ENCODE measurements at places on chromosomes 7 and 10.

DNA sequence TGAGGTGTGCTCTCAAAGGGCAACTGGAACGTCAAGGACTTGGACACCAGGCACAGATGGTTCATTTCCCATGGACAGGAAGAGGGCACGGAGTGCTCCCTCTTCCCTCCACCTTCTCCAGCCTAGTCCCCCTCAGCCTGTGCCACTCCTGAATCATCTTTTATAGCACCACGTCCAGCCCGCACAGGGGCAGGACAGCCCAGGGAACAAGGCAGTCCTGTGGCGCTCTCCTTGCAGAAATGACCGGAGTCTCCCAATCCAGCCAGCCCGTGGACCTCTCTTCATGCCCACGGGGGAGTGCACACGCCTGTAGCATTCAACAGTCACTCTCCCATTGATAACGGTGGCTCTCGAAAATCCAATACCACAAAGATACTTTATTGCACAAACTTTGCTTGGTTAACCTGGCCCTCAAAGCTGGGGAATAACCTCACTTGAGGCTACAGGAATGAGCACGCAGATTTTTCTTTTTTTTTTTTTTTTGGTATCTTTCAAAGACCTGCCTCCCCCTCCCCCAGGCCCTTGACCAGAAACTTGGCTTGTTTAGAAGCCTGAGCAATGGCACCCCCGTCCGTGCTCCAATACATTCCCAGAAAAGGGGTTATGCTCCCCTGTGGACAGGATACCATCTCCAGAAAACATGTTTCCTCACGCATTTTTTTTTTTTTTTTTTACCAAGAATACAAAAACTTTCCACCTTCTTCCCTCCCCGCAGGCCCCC, 733 bp downstream of the PRKCQ start:
- DNase-seq, result peak; percentile 47

- DNase-seq, result no peak
Observed at GRCh38 chr10:70905071-70906021, 17.0 kb upstream of the PCBD1 start.

- DNase-seq, result no peak
Observed at GRCh38 chr7:157444011-157444842, 107.4 kb downstream of the DNAJB6 start.

GRCh38 chr10:28479425-28479865, 53.5 kb upstream of the WAC start:
- DNase-seq, result no peak

DNA sequence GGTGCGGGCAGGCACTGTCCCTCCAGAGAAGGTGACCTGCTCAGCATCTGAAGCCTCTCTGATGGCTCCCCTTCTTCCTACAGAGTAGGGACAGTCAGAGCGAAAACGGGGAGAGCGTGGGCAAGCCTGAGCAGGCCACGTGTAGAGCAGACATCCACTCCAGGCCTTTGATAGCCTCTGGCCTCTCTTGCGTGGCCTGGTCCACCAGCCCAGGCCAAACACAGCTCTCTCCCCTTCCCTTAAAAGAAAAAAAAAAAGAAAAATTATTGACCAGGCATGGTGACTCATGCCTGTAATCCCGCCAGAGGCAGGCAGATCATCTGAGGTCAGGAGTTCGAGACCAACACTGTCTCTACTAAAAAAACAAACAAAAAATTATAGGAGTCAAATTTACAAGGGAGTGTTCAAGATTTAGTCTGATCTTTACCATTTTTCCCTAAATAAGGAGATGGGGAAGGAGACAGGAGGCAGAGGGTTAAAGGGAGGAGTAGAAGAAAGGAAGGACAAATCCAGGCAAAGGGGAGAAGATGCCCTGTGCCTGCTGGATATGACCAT, 84.8 kb downstream of the PLXNA4 start:
- DNase-seq, result no peak

DNA sequence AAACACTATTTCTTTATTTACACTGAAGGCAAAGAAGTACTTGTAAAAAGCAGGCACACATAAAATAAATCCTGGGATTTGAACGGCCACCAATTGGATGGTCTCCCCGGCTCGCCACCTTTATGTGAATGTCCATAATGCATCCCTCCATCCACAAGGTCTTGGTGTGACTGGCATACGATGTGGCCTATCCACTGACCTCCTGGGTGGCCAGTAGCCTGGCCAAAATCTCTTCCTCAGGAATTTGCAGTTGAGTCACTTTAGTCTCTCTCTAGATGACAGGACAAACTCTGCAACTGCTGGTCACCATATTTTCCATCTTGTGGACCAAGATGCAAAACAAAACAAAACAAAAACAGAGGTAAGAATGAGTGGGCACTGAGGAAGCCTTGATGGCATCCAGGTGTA, 39.1 kb downstream of the CDK1 start:
- DNase-seq, result no peak

DNA sequence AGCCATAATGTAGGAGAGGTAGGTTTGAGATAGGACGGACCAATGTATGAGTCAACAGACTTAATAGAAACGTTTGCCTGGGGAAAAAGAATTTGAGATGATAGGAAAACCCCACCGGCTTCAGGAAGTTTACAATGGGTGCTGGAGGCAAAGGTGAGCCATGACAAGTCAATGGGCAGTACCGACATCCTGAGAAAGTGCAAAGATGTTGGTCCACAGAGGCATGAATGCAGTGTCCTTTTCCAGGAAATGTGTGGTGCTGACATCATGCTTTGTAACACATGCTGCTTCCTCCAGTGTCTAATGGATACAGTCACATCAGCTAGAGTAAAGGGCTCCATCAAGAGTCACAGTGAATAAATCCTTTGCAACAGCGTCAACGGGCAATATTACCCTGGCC, 533.6 kb downstream of the INHBA start:
- no peak for DNase-seq

DNA sequence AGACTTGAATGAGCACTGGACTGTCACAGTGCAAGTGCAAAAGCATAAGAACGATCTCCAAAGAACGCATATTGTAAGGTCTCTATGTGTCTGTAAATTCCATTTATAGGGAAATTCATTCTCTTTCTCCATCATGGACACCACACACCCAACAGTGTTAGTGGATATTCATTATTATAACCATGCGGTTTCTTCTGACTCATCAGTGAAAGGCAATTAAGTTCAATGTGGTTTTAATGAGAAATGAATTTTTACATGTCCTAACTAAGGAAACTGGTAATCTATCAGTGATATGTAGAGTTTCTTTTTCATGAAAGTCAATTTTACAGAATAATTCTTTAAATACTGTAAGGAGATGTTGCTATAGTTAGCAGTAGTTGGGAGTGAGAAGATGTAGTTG, 25.9 kb downstream of the GIMAP8 start:
- DNase-seq, result peak; percentile 47

GRCh38 chr7:467856-468545, 51.6 kb downstream of the PDGFA start:
- no peak for DNase-seq

DNA sequence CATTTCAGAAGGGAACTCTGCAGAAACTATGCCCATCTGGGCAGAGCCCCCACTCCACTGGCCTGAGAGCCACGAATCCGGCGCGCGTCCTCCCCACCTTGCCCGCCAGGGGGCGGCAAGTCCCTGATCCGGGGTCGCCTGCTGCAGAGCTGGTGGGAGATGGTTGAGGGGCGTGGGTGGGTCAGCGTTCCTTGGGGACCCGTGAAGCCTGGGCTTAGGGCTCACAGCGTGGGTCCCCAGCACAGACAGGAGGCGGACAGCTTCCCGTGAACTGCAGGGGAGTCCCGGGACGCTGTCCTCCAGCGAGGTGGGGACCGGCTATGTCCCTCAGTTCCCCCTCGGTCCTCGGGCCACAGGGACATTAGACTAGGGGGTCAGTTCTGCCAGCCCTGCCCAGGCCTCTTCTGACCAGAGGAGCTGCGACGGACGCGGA, 585 bp upstream of the POP7 start:
- peak; percentile 70 for DNase-seq

GRCh38 chr7:126792521-126792920, 460.2 kb downstream of the GRM8 start:
- DNase-seq, result no peak

DNA sequence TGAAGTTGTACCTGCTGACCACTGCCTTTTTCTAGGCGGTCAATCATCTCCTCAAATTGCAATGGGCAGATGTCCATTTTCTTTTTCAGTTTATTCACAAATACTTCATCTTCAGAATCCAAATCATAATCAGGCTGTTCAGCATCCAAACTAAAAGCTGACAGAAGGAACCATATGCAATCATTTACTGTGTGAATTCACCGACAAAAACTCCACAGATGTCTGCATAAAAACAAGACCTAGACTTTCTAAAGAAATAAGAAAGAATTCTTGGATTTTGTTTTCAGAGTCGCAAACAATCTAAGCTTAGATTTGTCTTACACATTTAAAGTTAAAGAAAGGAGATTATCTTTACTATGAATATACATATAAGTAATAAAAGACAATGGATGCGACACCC, 53.4 kb downstream of the EPC1 start:
- DNase-seq, result no peak

DNA sequence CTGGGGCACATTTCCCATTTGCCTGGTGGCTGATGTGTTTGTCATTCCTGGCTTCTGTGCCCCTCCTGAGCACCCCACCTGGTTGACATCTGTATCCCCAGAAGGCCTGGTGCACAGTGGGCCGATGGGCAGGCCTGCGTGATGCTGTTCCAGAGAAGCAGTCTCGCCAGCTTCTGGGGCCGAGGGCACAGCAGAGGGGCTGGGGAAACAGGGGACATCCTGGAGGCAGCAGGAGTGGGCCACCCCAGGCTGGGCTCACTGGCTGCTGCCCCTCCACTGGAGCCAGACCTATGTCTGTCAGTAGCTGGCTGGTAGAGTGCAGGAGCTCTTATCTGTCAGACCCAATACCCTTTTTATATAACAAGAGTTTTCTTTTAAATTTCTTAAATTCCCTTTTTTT, 896 bp upstream of the MYL7 start:
- DNase-seq, result no peak

GRCh38 chr10:106399112-106399511, 765.4 kb downstream of the SORCS1 start:
- DNase-seq, result no peak

GRCh38 chr7:132881317-132881716, 200.6 kb downstream of the CHCHD3 start:
- no peak for DNase-seq

- DNase-seq, result no peak
Observed at GRCh38 chr10:119634219-119634544, 17.0 kb upstream of the BAG3 start.

GRCh38 chr10:86373828-86374227, 7.2 kb upstream of the GRID1 start:
- no peak for DNase-seq

GRCh38 chr7:99437946-99438572, 539 bp downstream of the PTCD1 start:
- DNase-seq, result no peak

DNA sequence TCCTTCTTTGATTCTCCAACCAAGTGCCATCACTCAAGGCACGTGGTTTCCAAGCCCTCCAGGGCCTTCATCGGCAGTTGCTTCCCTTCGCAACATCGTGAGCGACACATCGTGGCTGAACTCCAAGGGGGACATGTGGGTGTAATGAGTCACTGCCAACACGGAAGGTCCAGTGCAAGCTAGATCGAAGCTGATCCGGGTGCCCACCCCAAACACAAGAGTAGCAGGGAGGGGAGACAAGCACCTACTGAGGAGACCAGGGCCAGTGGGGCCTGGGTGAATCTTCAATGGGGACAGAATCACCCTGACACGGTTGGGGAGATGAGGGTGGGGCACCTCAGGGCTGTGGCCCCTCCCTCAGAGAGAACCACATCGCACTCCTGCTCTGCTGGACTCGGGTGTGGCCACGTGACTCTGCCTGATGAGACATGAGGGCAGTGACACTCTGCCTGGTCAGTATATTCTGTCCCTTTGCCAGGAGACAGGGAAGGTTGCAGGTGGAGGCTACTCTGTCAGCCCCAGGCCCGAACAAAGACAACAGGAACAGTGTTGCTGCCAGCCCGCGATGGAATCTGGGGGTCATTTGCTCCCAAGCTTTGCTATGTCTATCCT, 36.8 kb upstream of the HSPA12A start:
- no peak for DNase-seq

GRCh38 chr10:86304436-86304835, 62.2 kb downstream of the GRID1 start:
- DNase-seq, result no peak

GRCh38 chr10:28118985-28119628, 120.2 kb upstream of the ODAD2 start:
- DNase-seq, result no peak

GRCh38 chr10:8638088-8638672, 583.7 kb downstream of the GATA3 start:
- DNase-seq, result no peak

DNA sequence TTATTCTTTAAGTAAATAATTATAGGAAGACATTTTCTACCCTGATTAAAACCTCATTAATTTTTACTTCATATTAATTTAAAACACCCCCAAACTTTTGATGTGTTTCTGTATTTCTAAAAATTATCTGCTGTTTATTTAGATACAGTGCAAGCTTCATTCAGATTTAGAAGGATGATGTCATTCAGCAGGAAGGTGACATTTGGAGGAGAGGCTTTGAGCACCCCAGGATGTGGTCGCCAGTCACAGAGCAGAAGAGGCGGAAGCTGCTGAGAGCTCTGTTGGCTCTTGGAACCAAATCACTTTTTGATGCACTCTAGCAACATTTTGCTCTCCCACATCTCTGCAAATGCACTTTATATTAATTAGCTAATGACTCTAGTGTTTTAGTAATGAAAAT, 233.9 kb upstream of the CACNA2D1 start:
- DNase-seq, result peak; percentile 38

- DNase-seq, result no peak
Observed at GRCh38 chr10:94583124-94583523, 37.5 kb downstream of the HELLS start.

DNA sequence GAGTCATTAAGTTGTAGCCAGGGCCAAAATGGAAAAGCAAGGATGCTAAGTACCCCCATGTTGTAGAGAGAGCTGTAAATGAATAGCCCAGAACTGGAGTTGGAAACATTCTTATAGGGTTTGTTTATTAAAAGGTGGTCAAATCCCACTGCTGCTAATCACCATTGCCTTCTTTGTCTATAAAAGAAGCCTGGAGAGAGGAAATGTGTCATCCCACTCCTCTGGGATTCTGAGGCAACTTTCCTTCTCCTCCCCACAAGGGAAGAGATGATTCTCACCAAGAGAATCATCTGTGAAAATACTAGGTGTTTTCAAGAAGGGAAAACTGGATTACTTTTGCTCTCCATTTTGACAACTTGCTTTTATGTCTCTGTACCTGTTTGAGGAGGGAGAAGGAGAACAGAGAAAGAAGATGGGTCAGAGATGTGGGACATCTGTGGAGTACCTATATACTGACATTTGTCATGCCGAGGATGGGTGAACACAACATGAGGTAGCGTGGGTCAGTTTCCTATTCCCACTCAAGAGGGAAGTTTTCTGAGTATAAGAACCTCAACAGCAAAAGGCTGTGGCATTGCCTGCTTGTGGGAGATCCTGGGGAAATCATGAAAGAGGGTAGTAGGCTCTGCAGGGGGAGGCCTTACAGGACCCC, 262.2 kb downstream of the KIF20B start:
- DNase-seq, result no peak

GRCh38 chr7:20320322-20320721, 10.4 kb upstream of the ITGB8 start:
- no peak for DNase-seq

- no peak for DNase-seq
Observed at GRCh38 chr7:68729371-68729770, 868.9 kb upstream of the AUTS2 start.

Measured in CD4-positive, alpha-beta T cell treated with Interleukin-15 for 4 hours (primary cell).